ENCODE measurements at places on chromosomes 3 and 15.

GRCh38 chr3:61132062-61132461 lies 119.2 kb downstream of the FHIT start:
- no peak for DNase-seq

GRCh38 chr3:157752956-157753786 lies 250.0 kb upstream of the VEPH1 start:
- no peak for DNase-seq

DNA sequence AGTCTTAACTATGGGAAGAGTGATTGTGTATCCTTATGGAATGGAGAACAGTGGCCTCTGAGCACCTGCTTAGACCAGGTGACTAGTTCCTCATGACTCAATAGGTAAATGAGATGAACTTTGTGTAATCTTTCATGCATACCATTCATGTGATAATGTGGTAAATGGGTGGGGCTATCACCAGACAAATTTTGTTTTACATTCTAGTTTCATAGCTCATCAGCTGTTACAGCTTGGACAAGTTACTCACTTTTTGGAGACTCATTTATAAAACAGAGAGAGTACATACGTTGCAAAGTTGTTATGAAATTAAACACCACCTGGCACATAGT lies 103.7 kb upstream of the TGFBR2 start:
- no peak for DNase-seq

GRCh38 chr15:25247407-25248038 lies 191.3 kb downstream of the UBE3A start:
- no peak for DNase-seq

DNA sequence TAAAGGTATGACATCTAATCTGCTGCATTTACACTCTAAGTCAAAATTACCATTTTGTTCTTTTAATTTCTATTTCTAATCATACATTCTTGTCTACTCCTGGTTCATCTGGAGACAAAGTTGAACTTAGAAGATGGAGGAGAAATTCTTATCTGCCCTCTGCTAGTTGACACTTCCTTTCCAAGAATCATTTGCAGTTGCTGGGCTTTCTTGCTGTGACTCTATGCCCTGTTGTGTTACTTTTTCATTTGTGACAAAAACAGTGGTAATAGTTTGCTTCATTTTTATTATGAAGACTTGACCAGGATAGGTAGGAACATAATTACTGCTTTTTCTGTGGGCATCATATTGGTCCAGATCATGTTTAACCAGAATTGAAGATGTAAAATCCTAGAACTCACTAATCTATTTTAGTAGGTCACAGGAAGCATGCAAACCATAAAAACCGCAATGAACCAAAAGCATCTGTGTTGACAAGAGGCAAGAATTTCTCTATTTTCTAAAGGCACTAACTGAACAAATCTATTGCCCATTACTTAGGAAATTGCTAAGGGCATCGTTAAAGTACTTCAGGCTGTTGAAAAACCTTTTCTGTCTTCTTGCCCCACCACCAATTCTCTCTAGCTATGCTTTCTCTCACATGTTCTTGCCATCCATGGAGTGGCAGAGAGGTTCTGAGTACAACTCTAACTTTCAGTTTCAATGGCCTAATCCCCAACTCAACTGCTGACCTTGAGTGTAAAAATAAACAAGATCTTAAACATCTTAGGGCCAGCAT lies 4.2 kb upstream of the CCR2 start:
- peak; percentile 64 for DNase-seq

GRCh38 chr15:67768313-67768977 lies 56.9 kb upstream of the SKOR1 start:
- DNase-seq: no peak

- no peak for DNase-seq
These were observed 77.9 kb downstream of the SERPINI1 start for GRCh38 chr3:167813169-167814123.

- no peak for DNase-seq
These were observed 19.8 kb downstream of the MAPKBP1 start for GRCh38 chr15:41794081-41794480.

DNA sequence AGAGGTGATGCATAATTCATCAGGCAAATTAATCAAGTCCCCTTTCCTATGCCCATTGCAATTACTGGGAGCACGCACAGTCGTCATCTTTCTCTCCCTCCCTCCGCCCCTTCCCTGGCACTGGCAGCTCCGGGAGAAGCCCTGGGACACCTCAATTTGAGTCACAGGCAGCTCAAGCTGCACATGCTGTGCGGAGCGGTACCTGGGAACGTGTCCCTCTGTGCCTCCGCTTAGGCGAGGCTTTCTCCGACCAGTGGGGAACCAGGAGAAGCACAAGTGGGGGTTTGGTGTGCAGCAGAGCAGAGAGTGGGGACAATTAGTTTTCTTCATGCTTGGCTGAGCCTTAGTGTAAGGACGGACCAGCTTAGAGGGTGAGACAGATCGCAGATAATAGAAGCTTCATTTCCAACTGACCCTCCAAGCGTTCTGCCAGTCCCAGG lies 88.3 kb downstream of the SOX14 start:
- DNase-seq: no peak

Measured in GF-D8 (cell line).